Erythroblast (primary cell): ENCODE measurements at places on chromosomes 7 and 10.

- no peak for DNase-seq
These were observed 49.6 kb downstream of the ADARB2 start for GRCh38 chr10:1687623-1688150.

DNA sequence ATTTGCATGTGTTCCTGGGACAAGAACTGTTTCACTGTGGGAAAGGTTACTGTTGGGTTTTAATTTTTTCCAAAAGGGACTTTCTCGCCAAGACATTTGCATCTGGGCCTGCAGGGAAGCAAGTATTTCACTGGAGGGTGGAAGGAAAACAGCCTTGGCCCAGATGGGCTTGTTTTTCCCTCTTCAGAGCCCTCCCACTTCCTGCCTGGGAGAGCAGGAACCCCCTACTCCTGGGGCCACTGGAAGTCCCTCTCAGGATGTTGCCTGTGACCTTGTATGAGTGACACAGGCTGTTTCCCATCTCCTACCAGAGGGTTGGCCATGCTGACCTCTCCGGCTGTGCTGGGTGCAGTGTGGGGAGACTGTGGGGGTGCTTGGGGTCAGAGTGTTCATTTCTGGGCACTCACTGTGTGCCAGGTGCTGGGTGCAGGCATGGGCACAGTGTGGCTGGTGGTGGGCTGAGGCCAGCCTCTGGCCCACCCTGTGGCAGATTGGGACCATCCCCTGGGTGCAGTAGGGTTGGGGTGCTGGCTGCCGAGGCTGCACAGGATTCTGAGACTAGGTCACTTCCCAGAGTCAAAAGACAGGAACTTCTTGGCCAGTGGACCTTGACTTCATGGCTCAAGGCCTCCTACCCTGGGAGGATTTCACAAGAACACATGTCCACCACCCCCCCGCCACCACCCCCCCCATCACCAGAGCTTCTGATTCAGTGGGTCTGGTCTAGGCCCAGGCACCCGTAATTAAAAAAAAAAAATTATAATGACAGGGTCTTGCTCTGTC lies 10.2 kb downstream of the TSPAN15 start:
- no peak for DNase-seq

GRCh38 chr7:101998029-101998905 lies 180.8 kb downstream of the CUX1 start:
- DNase-seq = no peak

GRCh38 chr10:131251146-131251541 lies 60.4 kb downstream of the TCERG1L start:
- DNase-seq = no peak

DNA sequence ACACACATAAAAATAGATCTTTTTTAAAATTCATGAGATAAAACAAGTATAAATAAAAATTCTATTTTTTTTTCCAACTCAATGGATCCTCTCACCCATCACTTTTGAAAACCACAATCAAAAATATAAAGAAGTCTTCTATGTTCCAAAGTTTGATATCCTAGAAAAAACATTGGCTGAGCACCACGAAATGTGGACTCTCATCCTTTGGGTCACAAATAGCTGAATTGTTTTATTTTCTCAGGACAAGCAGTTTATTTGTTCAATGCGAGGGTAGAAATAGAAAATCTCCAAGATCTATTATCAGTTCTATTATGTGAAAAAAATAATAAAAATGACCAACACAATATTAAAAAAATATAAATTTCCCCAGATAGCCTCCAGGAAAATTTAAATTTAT lies 310.5 kb upstream of the DGKB start:
- no peak for DNase-seq

- no peak for DNase-seq
These were observed 112.1 kb upstream of the SDK1 start for GRCh38 chr7:3188946-3189345.

DNA sequence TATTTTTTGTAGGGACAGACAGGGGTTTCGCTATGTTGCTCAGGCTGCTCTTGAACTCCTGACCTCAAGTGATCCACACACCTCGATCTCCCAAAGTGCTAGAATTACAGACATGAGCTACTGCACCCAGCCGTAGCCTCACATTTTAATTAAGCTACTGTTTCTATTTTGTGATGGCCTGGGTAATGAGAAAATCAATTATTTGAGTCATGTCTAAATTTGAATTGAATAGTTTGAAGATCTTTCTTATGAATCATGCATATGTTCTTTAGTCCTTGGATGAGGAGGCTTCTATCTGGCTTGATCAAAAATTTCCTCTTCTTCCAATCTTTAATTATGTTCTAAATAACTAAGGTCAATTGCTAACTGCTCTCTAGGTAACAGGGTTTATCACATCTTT lies 175.0 kb downstream of the REEP3 start:
- no peak for DNase-seq

- no peak for DNase-seq
These were observed 19.6 kb downstream of the ARID5B start for GRCh38 chr10:61921143-61921542.

GRCh38 chr10:86291616-86292340 lies 74.8 kb downstream of the GRID1 start:
- DNase-seq = no peak

GRCh38 chr7:24800667-24801066 lies 43.4 kb upstream of the GSDME start:
- DNase-seq = no peak

- no peak for DNase-seq
These were observed 12.7 kb downstream of the TAS2R60 start for GRCh38 chr7:143455942-143456341.

- DNase-seq = no peak
These were observed 11.9 kb downstream of the ANKRD26 start for GRCh38 chr10:27088119-27089044.

GRCh38 chr10:7559386-7559785 lies 107.4 kb downstream of the ITIH5 start:
- no peak for DNase-seq

DNA sequence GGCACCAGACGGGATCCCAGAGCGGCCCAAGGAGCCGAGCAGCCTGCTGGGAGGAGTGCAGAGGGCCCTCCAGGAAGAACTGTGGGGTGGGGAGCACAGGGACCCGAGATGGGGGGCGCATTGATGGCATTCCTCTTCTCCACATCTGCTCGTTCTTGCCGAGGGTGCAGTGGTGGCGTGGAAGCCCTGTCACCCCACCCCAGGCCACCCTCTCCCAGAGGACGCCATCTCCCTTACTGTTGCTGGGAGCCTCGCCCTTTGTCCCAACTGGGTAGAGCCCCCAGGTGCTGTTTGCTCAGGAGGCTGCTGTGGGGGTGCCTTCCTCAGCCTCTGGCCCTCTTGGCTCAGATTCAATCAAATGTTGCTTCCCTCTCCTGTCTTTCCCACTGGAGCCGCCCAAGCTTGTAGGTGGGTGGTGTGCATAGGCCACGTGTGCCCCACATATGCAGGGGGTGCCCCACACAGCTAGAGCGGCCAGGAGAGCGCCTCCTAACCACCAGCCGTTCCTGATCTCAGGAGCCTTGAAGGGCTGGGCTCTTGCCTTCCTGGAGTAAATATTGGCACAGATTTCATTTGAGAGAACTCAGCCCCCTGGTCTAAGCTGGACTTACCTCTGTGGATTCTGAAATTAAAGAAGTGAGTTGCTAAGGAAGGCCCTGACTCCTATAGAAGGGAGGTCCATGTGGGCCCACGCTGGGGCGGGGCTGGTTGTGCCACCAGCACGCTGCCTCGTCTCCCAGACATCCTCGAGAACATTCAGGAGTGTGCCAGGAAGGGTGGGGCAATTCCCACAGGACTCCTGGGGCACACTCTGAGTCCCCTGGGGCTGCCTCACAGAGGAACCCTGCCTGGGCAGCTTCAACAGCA lies 39.2 kb downstream of the ZNF467 start:
- no peak for DNase-seq

- DNase-seq = peak; percentile 48
These were observed at the start of gene PLCE1 for GRCh38 chr10:93993782-93994437. TSS of gene PLCE1 (plus strand) at chr10:93993931. CDS start at chr10:94031047, 37,116 bp downstream.

GRCh38 chr7:95027234-95027872 lies 120.0 kb downstream of the PPP1R9A start:
- DNase-seq = no peak
